ENCODE measurements at places on chromosomes 7 and 10.

GRCh38 chr7:47693216-47693615, 111.3 kb upstream of the TNS3 start:
- DNase-seq: no peak

DNA sequence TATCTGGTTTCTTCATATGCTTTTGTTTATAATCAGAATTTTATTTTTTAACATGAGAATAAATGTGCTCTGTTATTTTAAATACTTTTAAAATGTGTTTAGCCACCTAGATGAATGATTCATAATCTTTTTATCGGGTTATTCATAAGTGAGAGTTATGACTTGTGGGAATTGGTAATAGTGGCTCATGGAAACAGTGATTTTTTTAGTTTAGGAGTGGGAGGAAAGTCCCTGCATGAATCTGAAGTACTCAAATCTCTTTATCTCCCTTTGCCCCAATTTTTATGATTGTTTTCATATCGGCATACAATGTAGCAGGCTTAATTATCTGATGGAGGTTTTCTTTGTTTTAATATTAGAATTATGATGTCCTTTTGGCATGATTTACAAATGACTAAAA, 42.9 kb downstream of the TAX1BP1 start:
- no peak for DNase-seq

GRCh38 chr10:62076891-62077290, 175.4 kb downstream of the ARID5B start:
- DNase-seq: no peak

GRCh38 chr7:74684921-74685320, 27.4 kb downstream of the GTF2I start:
- no peak for DNase-seq

- DNase-seq: no peak
These were observed 52.3 kb upstream of the ZNF33B start for GRCh38 chr10:42690449-42691360.

- no peak for DNase-seq
These were observed 83.6 kb downstream of the TMEM106B start for GRCh38 chr7:12294701-12295100.

DNA sequence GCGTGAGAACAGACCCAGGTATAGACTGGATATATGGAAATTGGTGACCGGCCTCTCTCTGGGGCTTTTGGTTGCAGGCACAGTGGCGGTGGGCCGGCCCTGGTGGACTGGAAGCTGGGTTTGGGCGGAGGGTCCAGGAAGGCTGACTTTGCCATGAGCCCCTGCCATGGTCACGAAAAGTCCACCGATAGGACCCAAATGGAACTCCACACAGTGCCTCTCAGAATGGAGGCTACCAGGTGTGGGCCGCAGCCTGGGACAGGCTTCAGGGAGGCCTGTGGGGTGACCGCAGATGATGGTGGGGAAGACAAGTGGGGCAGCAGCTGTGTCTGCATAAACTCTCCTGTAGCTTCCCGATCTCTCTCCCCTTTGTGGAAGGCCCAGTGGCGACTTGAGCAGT, 123.2 kb downstream of the DNAJB6 start:
- no peak for DNase-seq

DNA sequence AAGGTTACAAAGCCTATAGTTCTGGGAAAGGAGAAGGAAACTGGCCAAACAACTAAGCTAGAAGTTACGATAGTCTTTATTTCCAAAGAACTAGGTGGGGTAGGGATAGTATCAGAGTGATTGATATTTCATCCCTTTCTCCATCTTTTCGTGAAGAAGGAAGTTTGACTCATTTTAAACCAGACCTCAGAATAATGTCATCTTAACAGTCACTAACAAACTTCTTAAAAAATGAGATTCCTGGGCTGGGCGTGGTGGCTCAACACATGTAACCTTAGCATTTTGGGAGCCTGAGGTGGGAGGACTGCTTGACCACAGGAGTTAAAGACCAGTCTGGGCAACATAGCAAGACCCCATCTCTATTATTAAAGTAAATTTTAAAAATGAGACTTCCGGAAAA, 69.4 kb downstream of the ARL4A start:
- DNase-seq: no peak

- no peak for DNase-seq
These were observed at the start of gene HABP2 for GRCh38 chr10:113552701-113553100. TSS of gene HABP2 (plus strand) at chr10:113553053. CDS start at chr10:113553122, 69 bp downstream.

DNA sequence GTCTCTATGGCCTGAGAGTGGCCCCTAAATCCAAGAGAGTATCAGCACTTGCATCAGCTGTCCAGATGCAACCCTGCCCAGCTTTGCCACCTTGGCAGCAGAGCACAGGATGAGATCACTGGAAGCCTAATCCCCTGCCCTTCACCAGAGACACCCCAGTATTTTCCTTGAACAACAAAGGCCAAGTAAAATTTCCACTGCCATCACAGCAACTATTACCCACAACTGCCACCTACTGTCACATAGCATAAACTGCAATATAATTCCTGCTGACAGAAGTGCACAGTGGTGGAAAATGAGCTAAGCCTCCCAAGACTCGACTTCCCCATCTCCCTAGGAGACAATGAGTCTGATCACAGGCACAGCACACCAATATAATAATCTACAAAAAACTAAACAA, 462.8 kb upstream of the ZWINT start:
- DNase-seq: no peak
